ENCODE measurements at places on chromosomes 11 and 22.

DNA sequence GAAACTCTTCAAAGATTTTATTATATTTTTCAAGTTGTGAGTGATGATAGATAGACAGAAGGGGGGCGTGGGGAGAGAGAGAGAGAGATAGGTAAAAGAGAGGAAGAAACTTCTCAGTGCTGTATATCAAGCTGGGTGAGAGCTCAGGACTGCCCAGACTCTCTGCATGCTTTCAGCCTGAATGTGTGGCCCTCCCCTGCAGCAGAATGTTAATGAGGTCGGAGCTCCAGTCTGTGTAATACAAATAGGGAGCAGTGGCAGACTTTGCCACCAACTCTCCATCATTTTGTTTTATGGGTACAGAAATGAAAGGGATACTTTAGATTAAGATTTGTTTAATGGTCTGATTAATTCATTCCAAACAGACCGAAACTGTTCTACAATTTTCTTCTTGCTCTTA lies 752.8 kb downstream of the OPCML start:
- peak; percentile 68 for DNase-seq

- no peak for DNase-seq
These were observed 36.2 kb downstream of the SERGEF start for GRCh38 chr11:17976651-17977050.

- DNase-seq, result no peak
These were observed 55.4 kb downstream of the PLEKHA7 start for GRCh38 chr11:16958833-16959232.

GRCh38 chr11:2926611-2927051 lies 2.6 kb downstream of the PHLDA2 start:
- no peak for DNase-seq

- no peak for DNase-seq
These were observed at the start of gene SORL1-AS1 for GRCh38 chr11:121452609-121453150. Gene SORL1-AS1 (minus strand): TSS chr11:121452967.

DNA sequence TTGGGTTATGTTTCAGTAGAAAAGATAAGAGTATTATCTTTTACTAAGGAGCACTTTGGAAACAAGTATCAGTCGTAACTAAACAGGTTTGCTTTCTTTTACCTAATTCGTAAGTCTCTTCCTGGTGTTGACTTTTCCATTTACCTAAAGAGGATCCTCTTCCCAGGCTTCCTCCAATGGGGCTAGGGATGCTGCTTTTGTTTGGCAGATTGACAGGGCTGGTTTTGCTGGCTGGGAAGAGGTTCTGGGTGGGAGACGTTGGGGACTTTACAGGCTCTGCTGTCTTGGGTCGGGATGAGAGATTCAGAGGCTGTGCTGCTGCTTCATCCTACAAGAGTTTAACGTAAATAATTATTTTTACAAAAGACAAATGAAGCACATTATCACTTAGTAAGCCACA lies 306.7 kb downstream of the SOX6 start:
- no peak for DNase-seq

- no peak for DNase-seq
These were observed 47.1 kb upstream of the RBFOX2 start for GRCh38 chr22:36075724-36076123.

DNA sequence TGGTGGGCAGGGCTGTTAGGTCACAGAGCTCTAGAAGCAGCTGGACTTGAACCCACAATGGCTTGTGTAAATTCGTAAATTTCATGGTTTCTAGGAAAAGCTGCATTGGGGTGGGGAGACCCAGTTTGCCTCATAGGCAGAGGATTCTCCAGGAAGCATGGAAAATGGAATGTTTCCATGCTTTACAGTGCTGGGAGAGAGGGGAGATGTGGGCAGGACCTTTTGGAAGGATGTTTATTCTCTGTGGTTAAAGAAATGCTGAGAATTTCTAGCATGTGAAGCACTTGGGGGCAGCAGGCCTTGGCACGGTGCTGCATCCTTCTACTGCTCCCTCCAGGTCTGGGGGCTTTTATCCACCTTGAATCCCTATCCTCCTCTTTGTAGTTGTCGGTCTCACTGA lies 46.3 kb downstream of the TRAF6 start:
- peak; percentile 29 for DNase-seq

DNA sequence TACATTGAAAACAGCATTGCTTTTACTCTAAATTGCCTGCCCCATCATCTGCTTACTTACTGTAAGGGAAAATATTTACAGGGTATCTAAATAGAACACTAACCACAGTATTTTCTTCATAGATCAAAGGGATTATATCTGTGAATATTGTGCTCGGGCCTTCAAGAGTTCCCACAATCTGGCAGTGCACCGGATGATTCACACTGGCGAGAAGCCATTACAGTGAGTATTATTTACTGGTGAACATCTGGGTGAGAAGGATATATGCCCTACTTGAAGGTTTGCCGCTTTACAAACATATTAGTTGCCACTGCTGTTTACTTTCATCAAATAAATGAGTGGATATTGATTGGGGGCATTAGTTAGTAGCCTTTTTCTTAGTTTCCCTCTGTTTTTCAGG lies 5.9 kb upstream of the CNTF start:
- DNase-seq, result peak; percentile 92

DNA sequence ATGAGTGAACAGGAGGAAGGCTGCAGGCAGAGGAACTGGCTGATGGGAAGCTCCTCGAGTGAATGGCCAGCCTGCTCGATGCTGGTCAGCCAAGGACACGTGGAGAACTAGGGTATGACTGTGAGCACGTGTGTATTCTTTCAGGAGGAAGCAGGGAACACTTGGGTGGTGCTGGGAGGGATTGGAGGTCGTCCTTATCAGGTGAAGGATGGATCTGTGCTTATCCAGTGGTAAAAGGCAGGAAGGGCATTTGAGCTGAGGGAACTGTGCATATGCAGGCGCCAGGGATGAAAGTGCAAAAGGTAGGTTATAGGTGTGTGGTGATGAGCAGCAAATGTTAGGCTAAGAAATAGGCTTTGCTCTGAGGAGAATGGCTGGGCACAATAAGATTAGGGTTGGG lies 9.7 kb upstream of the SLCO2B1 start:
- DNase-seq, result no peak

- DNase-seq, result no peak
These were observed 66.0 kb downstream of the MICAL2 start for GRCh38 chr11:12176410-12176809.

- DNase-seq, result peak; percentile 39
These were observed 428.4 kb downstream of the MN1 start for GRCh38 chr22:27372969-27373670.

DNA sequence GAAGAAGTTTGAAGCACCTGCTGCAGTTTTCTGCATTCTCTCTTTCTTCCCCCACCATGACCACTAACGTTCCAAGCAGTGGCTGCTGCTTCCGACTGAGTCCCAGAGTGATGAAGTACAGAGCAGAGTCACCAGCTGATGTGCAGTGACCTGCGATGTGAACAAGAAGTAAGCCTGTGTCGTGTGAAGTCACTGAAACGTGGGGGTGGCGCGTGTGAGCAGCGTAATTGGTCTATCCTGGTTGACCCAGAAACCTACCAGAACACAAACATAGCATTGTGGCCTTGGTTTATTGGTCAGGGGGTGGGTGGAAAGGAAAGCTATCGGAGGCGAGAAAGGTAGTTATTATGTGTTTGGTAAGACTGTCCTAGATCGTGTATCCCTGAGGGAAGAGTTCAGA lies 3.5 kb downstream of the KRTAP5-7 start:
- DNase-seq, result no peak

DNA sequence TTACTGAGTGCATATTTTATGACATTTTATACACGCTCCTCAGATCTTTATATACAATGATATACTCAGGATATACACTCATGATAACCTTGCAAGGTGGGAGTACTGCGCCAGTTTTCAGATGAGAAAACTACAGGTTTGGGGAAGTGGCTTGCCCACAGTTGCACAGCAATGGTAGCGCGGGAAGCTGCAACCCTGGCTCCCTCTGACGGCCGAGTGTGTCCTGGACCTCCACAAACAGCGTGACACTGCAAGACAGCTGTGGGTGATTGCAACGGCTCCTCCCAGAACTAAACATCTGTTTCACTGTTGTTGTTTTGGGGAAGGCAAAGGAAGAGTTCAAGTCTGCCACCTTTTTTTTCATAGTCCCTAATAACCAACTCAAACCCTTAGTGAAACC lies 47.0 kb downstream of the PACSIN2 start:
- DNase-seq, result no peak

GRCh38 chr11:79363256-79363655 lies 77.6 kb downstream of the TENM4 start:
- DNase-seq, result no peak

- DNase-seq, result no peak
These were observed 64.5 kb downstream of the CEP164 start for GRCh38 chr11:117392001-117392690.

DNA sequence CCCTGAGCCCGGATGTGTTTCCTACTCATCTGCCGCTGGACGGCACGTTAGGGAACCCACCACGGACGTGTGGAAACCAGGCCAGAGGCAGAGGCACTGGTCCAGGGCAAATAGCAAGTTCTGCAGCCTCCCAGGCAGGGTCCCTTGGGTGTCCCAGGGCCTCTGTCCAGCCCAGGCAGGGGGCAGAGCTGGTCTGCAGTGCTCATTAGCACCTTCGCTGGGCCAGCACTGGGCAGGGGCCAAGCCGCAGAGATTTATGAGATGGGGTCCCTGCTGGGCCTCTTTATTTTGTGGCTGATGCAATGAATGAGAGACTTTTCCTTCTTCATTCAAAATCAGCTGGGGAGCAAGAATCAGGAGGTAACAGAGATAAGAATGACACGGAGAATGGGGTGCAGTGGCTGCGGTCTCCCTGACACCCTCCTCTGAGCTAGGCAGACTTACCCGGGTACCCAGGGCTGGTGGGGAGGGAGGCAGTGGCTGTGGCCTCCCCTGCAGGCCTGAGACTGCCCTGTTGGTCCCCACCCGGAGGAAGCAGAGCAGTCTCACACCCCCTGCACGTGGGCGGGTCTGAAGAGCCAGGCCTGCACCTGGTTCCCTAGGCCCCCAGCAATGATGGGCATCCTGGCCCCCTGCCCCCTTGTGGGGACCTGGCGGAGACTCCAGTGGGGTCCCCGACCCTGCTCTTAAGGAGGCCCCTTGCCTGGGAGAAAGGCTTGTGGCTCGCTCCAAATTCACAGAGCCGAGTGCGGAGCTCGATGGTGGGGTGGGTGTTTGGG lies 14.0 kb upstream of the PARVG start:
- DNase-seq, result no peak

DNA sequence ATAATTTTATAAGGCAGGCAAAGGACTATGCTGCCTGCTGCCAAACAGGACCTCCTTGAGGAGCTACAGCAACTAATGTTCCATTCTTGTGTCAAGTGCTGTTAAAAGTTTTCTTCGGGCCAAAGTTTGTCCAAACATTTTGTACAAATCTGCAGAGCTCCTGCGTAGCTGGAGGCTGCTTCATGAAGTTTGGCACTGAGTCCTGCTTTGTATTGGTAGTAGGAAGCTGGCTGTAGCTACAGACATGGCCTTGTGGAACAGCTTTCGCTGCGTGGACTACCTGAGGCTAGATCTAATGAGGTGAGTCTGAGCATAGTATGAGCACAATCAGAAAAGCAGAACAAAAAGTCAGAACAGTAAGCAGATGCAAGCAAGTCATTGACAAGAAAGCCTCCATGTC lies 528.1 kb downstream of the DLG2 start:
- peak; percentile 6 for DNase-seq

GRCh38 chr11:13174090-13174489 lies 103.5 kb upstream of the BMAL1 start:
- peak; percentile 20 for DNase-seq

DNA sequence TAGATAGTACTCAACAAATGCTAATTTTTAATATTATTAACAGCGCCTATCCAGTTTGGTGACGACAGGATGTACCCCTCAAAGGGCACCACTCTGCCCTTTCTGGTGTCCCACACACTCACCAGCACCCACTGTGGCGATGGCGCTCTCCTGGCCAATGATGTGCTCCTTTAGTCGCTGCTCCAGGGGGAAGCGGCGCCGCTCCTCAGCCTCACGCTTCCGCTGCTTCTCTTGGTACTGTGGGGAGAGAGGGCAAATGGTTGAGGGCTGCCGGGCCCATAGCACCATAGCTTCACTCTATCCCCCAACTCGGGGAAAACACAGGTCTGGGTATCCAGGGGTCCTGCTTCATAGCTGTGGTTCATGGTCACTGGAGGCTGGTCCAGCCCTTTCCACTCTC lies 73.0 kb upstream of the PHOX2A start:
- DNase-seq, result no peak

DNA sequence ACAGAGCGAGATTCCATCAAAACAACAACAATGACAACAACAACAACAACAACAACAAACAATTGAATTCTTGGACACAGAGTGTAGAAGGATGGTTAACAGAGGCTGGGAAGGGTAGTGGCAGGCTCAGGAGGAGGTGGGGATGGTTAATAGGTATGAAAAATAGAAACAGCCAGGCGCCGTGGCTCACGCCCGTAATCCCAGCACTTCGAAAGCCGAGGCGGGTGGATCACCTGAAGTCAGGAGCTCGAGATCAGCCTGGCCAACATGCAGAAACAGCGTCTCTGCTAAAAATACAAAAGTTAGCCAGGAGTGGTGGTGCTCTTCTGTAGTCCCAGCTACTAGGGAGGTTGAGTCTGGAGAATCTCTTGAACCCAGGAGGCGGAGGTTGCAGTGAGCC lies 122.9 kb upstream of the GRIA4 start:
- DNase-seq, result no peak

- peak; percentile 95 for DNase-seq
These were observed 43.2 kb upstream of the YPEL1 start for GRCh38 chr22:21778705-21779363.

DNA sequence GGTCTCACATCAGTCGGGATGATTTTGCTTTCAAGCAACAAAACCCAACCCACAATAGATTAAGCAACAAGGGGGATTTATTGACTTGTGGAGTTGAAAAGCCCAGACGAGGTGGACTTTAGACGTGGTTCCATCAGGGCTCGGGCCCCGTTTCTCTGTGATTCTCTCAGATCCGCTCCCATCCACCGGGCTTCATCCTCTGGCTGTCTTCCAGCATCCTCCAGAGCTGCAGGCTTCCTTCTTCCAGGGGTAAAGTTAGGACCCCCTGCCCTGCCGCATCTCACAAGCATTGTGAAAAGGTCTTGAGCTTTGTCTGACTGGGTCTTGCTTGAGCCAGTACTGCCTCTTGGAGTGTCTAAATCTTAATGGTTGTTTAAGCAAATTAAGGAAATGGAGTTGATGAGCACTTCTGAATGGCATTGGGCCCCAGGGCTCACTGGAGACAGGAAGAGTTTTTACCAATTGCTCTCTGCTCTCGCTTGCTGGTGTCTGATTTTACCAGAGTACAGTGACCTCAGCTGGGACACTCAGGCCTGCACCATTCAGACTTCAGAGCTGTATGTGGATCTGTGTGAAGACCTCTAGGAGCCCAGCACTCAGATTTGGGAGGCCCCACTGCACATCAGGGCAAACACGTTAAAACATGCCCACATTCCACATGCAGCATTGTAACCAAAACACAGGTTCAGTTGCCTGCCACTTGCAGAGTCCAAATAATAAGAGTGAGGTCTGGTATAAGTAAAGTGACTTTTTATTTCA lies 13.5 kb upstream of the FTH1 start:
- DNase-seq, result no peak

GRCh38 chr11:134480136-134480712 lies 68.2 kb upstream of the B3GAT1 start:
- DNase-seq, result no peak

GRCh38 chr11:2300290-2300935 lies 1.3 kb downstream of the C11orf21 start:
- no peak for DNase-seq

- no peak for DNase-seq
These were observed 34.7 kb downstream of the USP47 start for GRCh38 chr11:11876458-11876857.

Measured in fibroblast of lung (primary cell).